ENCODE measurements at places on chromosomes 6 and 20. TPM values are rescaled to one million over a fixed set of nuclear protein-coding genes. Genes with fewer than 3 reads are reported as not detected.
A peak's percentile ranks its signal among the peaks of the same experiment; 100 is the strongest.

PRL gene
- total RNA-seq = not detected

TGM3 gene
- not detected for total RNA-seq

BTBD3 gene
- 50.3 TPM for total RNA-seq

ADGRF4 gene
- 0.16 TPM for total RNA-seq

HLA-DOA gene
- 3.3 TPM for total RNA-seq

PRR3 gene
- 28.4 TPM for total RNA-seq

JARID2 gene
- 11.5 TPM for total RNA-seq

- H3K4me1 ChIP-seq = no peaks in the 10 kb centered on the region
- no peak overlapping the region for H3K27ac ChIP-seq
- DNase-seq = no peak
- no peaks in the 10 kb centered on the region for H3K27me3 ChIP-seq
- no peak overlapping the region for H3K4me3 ChIP-seq
- H3K36me3 ChIP-seq = no peaks in the 10 kb centered on the region
Observed at GRCh38 chr6:146912730-146913685, 291.2 kb upstream of the STXBP5 start.

- no peaks in the 10 kb centered on the region for H3K4me1 ChIP-seq
- H3K27ac ChIP-seq = peak overlapping the region; percentile 74
- DNase-seq = no peak
- no peaks in the 10 kb centered on the region for H3K27me3 ChIP-seq
- peak overlapping the region; percentile 50 for H3K4me3 ChIP-seq
Observed at GRCh38 chr6:29964518-29964886, 22.2 kb downstream of the HLA-A start.

GRCh38 chr20:6765469-6766058 lies 1.9 kb upstream of the BMP2 start:
- H3K4me3 ChIP-seq = no peak overlapping the region
- H3K36me3 ChIP-seq = no peaks in the 10 kb centered on the region
- no peaks in the 10 kb centered on the region for H3K4me1 ChIP-seq
- H3K27me3 ChIP-seq = no peaks in the 10 kb centered on the region

DNA sequence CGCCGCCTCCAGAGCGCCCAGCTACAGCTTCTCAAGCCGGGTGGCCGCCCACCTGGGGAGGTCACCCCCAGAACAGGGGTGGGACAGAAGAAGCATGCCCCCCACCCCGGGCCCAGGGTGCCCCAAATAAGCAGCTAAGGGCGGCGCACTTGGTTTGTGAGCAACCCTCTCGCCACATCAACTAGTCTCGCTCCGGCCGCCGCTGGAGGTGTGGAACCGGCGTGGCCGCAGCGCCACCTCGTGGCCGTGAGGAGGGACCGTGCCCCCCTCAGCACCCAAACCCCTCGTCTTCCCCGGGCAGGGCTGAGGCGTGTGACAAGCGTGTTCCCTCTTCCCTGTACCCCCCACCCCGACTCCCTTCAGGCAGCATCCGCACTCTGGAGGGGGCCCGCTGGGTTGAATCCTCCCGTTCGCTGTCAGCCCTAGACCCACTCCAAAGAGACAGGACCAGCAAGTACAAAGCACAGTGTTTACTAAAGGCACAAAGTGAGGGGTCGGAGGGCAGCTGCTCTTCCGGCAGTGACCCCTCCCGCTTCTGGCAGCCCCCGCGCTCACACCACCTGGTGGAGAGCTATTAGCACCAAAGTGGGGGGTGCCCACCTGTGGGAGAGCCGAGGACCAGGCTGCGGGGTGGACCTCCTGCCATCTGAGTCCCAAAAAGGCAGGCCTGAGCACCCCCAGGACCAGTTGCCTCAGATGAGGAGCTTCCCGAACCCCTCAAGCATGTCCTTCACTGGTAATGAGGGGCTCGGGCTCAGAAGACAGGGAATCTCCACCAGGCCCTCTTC lies 45.4 kb downstream of the MDFI start:
- no peaks in the 10 kb centered on the region for H3K4me1 ChIP-seq
- peak; percentile 59 for DNase-seq
- peak overlapping the region; percentile 53 for H3K27ac ChIP-seq

DNA sequence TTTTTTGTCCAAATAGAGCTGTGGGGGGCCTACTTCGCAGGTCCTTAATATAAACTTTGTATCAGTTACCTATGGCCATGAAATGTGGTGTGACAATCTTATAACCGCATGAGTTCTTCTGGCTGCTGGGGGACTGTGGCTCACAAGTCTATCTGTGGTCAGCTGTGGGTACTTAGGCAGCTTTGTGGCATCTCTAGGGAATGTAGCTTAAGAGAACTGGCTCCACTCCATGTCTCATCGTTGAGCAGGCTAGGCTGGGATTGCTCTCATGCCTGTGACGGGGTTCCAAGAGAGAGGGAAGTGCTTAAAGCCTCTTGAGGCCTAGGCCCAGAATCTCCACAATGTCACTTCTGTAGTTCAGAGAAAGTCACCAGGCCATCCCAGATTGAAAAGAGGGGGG lies 140.5 kb downstream of the BTBD3 start:
- H3K27ac ChIP-seq = no peak overlapping the region
- DNase-seq = no peak
- H3K4me3 ChIP-seq = no peak overlapping the region
- no peaks in the 10 kb centered on the region for H3K27me3 ChIP-seq
- no peaks in the 10 kb centered on the region for H3K4me1 ChIP-seq

- H3K27ac ChIP-seq = peak within 1 kb of the TSS; percentile 100
- H3K4me1 ChIP-seq = no peaks in the 10 kb centered on the region
- H3K27me3 ChIP-seq = no peaks in the 10 kb centered on the region
- peak within 1 kb of the TSS; percentile 92 for H3K4me3 ChIP-seq
- DNase-seq = no peak
- no peaks in the 10 kb centered on the region for H3K36me3 ChIP-seq
Observed at GRCh38 chr20:2101057-2101864, at the start of gene STK35. STK35 (plus strand) TSS chr20:2101827; CDS start chr20:2101882, 55 bp downstream.

DNA sequence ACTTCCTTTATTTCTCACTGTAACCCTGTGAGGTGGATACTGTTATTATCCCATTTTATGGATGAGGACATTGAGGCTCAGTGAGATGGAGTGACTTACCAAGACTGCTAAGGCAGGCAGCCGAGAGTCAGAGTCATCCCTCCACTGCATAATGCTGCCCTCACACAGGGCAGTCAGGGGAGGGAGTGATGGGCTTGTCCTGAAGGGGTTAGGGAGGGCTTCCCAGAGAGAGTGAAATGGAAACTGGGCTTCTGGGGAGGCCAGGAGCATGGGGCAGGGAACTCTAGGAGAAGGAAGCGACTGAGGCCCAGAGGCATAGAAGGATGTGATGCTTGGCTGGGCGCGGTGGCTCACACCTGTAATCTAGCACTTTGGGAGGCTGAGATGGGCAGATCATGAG lies 31.1 kb downstream of the TM9SF4 start:
- no peaks in the 10 kb centered on the region for H3K27me3 ChIP-seq
- H3K4me3 ChIP-seq = no peak overlapping the region
- no peak overlapping the region for H3K27ac ChIP-seq
- no peak for DNase-seq
- H3K4me1 ChIP-seq = no peaks in the 10 kb centered on the region

DNA sequence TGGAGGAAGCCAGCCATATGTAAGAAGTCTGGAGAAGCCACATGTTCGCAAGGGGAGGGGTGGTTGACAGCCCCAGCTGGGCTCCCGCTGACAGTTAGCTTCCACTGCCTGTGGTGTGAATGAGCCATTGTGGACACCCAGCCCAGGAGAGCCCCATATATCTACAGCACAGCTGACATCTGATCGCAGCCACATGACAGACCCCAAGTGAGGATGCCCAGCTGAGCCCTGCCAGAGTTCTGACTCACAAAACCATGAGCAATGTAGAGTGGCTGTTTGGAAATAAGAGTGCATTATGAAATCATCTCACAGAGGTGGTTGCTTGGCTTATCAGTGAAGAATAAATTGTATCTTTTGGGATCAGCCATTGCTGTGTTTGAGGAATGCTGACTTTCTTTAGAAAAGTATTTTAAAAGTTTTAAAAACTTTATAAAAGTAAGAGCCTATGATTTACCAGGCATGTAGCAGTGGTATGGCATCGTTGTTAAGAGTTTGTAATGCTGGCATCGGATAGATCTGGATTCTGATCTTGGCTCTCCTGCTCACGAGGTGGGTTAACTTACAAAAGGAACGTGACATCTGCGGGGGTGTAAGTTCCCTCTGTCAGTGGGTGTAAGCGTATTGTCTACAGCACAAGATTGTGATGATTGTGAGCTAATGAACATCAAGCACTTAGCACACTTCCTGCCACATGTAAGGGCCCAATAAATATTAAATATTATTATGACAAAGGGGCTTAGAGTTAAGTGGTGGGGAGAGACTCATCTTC lies 24.1 kb downstream of the CFAP61 start:
- no peak overlapping the region for H3K4me3 ChIP-seq
- H3K4me1 ChIP-seq = no peaks in the 10 kb centered on the region
- H3K36me3 ChIP-seq = no peaks in the 10 kb centered on the region
- no peak for DNase-seq

DNA sequence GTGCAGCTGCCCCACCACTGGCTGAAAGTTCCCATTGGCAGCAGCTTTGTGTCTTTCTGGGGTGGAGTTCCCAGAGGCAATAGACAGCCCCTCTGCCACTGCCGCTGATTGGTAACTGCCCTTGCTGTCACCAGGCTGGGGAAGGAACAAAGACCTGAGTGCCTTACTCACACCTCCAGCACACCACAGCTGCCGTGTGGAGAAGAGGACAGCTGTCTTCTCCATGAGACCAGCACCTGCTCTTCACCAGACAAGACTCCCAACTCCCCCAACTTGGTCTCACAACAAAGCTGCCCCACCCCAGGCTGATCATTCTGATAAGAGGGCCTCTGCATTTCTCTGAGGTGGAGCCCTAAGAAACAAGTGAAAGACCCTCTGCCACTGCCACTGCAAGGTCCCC lies 39.7 kb upstream of the PTCHD4 start:
- no peak overlapping the region for H3K27ac ChIP-seq
- H3K4me1 ChIP-seq = no peaks in the 10 kb centered on the region
- H3K27me3 ChIP-seq = no peaks in the 10 kb centered on the region
- no peaks in the 10 kb centered on the region for H3K36me3 ChIP-seq
- no peak overlapping the region for H3K4me3 ChIP-seq

DNA sequence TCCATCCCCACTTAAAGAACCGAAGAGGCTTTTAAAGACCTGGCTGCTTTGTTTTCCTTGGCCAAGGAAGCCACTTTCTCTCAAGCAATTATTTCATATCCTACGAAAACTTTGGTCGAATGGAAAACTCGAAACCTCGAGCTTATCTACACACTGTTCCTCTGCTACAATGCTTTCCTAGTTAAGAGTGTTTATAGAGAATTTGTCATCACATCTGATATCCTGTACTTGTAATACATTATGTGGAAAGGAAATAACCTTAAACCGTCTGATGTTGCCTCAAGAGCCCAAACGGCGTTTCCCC lies 28.1 kb downstream of the TFAP2B start:
- no peak for DNase-seq
- H3K4me1 ChIP-seq = no peaks in the 10 kb centered on the region
- H3K27me3 ChIP-seq = no peaks in the 10 kb centered on the region

GRCh38 chr6:106181664-106182418 lies 95.7 kb downstream of the PRDM1 start:
- DNase-seq = no peak
- no peaks in the 10 kb centered on the region for H3K27me3 ChIP-seq
- H3K36me3 ChIP-seq = no peaks in the 10 kb centered on the region
- H3K4me1 ChIP-seq = no peaks in the 10 kb centered on the region
- H3K4me3 ChIP-seq = no peak overlapping the region

- H3K27ac ChIP-seq = peak overlapping the region; percentile 83
- H3K36me3 ChIP-seq = no peaks in the 10 kb centered on the region
- no peak for DNase-seq
- no peaks in the 10 kb centered on the region for H3K4me1 ChIP-seq
Observed at GRCh38 chr20:2816583-2817340, 598 bp downstream of the TMEM239 start.

DNA sequence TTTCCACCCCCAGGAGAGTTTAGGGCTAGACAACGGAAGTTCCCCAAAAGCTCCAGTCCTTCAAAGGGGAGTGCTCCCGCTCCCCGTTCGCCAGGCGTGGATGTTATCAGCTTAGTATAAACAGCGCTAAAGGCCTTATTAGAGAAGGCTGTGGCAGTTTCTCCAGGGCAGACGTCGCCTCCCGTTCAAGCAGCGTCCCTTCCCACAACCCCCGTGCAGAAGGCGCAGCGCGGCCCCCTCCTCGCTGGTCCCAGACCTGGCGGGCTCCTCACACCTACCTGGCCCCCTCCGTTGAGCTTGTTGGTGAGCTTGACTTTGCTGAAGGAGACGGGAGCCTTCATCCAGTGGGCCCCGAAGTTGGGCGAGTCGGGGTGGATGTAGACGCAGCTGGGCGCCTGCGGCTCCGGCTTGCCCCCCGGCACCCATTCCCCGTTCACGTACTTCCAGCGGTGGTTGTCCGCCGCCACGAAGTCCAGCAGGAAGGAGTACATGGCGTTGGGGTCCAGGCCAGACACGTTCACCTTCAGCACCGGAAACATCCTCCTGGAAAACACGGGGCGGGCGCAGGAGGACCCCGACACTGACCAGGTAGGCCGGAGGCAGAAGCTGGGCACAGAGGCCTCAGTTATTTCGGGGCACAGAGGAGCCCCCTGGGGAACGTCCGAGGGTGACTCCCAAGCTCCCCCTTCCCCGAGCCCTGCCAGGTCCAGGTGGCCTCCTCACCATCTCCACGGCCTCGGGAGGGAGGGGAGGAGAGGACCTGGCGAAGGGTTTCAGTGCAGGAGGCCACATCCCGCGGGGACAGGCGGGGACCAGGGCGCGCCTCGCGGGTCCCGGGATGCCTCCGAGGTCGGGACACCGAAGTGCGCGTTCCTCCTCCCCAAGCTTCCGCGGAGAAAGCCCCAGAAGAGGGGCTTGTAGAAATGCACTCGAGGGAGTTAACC lies 1.1 kb downstream of the TBXT start:
- no peaks in the 10 kb centered on the region for H3K27me3 ChIP-seq
- no peak for DNase-seq
- no peaks in the 10 kb centered on the region for H3K4me1 ChIP-seq
- H3K27ac ChIP-seq = no peak overlapping the region
- no peak overlapping the region for H3K4me3 ChIP-seq

All from breast epithelium (tissue), 4 donors.